Caki2 (cell line): ENCODE measurements at places on chromosomes 4 and X.

DNA sequence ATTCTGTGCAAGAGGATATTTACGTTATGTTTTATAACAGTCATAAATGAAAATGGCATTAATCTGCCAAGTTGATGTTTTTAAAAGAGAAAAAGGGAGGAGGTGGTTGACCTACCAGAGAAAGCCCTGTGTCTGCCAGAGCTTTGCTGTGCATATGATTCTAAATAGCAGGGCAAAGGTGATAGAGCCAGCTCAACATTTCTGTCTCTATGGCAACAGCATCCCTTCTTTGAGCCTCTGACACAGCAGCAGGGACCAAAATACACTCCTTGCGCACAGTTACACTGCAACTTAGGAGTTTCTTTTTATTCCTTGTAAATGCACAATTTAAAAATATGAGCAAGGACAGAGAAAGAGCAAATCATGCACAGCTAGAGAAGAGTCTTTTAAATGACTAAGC lies 133.3 kb upstream of the RAI2 start:
- no peak for DNase-seq

GRCh38 chrX:1283741-1284140 lies 15.1 kb downstream of the CSF2RA start:
- no peak for DNase-seq

DNA sequence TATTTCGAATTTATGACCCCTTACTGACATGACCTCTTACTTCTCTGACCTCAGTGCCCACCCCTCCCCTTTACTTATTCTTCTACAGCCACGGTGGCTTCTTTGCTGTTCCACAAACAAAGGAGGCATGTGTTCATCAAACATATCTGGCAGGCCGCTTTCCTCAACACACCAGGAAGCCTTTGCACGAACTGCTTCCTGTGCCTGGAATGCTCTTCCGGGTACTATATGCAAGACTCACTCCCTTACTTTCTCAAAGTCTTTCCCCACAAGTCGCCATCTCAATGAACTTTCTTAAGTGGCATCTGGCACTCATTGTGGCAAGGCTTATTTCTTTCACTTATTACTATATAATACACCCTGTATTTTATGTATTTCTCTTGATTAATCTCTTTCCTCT lies 351.5 kb upstream of the DDX53 start:
- DNase-seq: no peak

DNA sequence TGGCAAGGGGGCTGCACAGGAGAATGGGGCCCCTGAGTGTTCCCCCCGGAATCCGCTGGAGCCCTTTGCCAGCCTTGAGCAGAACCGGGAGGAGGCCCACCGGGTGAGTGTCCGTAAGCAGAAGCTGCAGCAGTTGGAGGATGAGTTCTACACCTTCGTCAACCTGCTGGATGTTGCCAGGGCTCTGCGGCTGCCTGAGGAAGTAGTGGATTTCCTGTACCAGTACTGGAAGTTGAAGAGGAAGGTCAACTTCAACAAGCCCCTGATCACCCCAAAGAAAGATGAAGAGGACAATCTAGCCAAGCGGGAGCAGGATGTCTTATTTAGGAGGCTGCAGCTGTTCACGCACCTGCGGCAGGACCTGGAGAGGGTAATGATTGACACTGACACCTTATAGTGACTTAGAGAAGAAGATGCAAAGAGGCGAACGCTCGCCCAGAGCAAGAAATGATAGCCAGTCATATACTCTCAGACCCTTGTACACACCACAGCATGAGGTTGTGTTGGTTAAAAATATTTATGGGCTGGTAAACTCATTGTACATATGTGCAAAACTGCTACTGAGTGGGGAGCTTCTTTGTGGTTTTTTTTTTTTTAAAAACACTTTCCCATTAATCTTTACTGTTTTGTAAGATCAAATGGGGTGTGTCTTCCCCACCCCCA lies 52.5 kb downstream of the JADE1 start:
- DNase-seq: no peak

DNA sequence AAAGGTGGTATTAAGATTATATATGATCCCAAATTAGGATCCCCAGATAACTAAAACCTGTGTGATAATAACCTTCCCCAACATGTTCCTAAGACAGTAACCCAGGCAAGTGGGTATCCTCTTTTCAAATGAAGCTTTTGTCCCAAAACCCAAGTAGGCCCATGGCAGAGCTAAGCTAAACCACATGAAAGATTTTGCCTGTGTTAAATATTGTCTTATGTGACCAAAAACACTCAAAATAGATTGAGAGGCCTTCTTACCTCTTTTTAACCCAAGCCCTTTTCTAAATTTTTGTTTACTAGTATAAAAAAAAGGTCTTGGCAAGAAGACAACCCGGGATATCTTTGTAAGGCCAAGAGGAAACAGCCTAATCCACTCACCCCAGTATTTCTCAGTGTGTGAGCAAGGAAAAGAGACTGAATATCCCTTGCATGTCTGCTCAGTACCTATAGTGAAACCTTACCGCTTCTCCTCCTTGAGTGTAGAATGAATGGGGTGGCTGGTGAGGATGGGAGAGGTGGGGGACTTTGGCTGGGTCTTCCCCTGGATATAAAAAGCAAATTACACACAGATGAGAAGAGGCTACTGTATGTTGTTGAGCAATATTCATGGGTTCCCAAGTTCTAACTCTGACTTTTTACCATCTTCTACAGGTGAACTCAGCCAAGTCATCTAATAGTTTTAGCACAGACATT lies 188.8 kb upstream of the BMP3 start:
- no peak for DNase-seq

DNA sequence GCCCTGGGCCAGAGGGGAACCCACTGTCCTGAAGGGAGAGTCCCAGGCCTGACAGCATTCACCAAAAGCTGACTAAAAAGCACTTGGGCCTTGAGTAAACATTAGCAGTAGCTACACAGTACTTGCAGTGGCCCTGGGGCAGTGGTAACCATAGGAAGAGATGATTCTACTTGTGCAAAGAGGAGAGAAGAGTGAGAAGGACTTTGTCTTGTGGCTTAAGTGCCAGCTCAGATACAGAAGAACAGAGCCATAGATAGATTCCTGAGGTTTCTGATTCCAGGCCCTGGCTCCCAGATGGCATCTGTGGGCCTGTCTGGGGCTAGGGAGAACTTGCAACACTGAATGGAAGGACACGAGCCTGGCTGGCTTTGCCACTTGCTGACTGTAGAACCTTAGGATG lies 100.5 kb downstream of the PTCHD1 start:
- no peak for DNase-seq

DNA sequence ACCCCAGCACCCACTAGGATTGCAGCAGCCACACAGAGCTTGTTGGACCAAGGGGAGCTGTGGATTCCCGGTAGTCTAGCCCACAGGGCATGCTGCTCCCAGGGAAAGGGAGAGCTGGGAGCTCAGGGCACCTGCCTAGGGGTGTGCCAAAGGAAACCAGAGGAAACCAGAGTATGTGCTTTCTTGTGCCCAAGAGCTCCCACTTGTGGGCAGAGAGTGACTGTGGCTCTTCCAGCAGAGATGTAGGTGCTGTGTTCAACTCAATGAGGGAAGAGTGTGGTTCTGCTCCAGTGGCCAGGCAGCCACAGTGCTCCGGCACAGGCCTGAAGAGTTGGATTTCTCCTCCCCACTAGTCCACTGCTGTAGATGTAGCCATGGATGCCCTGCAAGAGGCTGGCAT lies 1050.0 kb upstream of the INTU start:
- no peak for DNase-seq

- DNase-seq: no peak
Observed at GRCh38 chr4:93649828-93650227, 178.7 kb upstream of the ATOH1 start.

GRCh38 chr4:136476753-136477152 lies 1055.5 kb downstream of the PCDH18 start:
- DNase-seq: no peak

DNA sequence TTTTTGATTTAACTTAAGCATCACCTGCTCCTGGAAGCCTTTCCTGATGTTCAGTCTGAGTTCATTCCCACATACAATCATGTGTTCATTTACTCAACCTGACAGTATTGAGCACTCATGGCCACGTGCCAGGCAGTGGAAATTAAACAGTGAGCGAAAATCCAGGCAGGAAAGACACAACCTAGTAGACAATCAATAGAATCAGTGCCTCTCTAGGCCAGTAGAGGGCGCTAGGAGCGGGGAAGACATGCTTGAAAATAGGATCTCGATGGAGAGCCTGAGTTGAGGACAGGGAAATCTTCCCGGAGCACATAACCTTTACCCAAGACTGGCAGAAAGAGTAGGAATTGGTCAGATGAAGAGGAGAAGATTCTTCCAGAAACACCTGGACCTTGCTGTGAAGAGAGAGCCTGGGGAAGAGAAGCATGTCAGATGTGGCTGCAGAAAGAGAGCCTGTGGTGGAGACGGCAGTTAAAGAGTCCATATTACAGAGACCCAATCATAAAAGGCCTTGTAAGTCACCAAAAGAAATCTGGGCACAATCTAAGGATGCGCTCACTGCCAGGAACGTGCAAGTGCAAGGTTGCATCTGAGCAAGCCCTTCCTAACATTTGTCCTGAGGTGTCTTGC lies 103.5 kb downstream of the LDB2 start:
- DNase-seq: peak; percentile 1

- no peak for DNase-seq
Observed at GRCh38 chr4:79442422-79442821, 34.4 kb upstream of the GK2 start.

GRCh38 chrX:118189000-118189399 lies 72.4 kb upstream of the KLHL13 start:
- DNase-seq: no peak

GRCh38 chr4:146033149-146033548 lies 94.5 kb upstream of the ZNF827 start:
- peak; percentile 39 for DNase-seq

DNA sequence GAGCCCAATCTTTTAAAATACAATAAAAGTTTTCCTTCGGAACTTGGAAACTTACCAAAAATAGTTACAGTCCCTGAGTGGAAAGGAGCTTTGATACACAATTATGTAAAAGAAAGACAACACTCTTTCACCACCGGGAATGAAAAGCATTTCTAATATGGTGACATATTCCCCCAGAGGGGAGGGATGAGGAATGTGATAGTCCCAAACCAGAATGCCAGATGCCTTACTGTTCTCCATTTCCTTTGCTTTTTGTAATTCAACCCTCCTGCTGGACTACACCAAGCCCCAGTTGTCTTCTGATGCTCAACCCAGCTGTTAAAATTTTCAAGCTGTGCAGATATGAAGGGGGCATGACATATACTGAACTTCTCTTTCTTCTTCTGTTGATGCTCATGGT lies 4.1 kb downstream of the PRIMPOL start:
- DNase-seq: no peak

- no peak for DNase-seq
Observed at GRCh38 chr4:108054025-108054638, 64.4 kb downstream of the HADH start.

GRCh38 chr4:174512745-174513144 lies 9.5 kb downstream of the HPGD start:
- DNase-seq: no peak

GRCh38 chr4:139921429-139922184 lies 232.4 kb downstream of the MAML3 start:
- no peak for DNase-seq

- no peak for DNase-seq
Observed at GRCh38 chrX:66074920-66075879, 35.3 kb upstream of the VSIG4 start.

GRCh38 chr4:38180456-38180855 lies 220.3 kb downstream of the PTTG2 start:
- no peak for DNase-seq

DNA sequence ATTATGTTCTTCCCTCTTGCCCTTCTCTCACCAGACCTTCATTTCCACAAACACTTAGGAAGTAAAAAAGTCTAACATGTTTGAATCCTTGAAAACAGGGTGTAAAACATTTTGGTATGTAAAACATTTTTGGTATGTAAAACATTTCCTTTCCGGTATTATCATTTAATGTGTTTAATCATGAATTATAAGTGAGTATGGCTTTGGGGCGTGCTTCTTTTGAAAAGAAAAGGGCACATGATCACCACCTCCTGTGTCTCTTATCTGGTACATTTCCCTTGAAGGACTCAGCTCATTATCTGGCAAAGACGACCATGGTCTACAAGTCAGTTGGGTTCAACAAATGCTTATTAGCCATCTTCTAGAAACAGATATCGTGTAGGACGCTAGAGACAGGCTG lies 283.6 kb downstream of the FRMPD4 start:
- no peak for DNase-seq

- no peak for DNase-seq
Observed at GRCh38 chr4:95643627-95644026, 94.9 kb upstream of the UNC5C start.

GRCh38 chrX:31213941-31214340 lies 142.1 kb upstream of the FTHL17 start:
- no peak for DNase-seq

DNA sequence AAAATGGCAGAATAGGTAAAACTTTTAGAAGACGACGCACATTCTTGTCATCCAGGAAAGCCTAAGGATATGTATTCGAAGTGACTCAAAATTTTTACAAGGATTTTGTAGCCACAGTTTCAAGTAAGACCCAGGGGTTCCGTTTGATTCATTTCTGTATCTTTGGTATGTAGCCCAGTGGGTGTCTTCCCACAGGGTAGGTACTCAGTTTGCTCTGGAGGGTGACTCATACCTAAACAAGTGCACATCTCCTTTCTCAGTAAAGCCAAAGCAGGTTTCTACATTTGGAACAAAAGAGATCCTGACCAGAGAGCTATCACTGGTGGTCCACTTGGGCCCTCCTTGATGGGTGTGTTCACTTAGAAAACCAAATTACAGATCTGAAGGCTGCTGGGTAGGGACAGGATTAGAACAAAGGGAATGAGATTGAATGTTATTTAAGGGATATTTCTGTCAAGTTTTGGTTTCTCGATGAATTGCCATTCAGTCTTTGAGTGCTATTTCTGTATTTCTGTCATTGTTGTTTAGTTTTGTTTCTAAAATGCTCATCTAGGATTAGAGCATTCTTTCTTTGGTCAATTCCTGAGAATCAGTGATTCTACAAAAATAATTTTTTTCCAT lies 56.1 kb downstream of the PLS3 start:
- DNase-seq: no peak

GRCh38 chrX:150680974-150681373 lies 12.2 kb upstream of the MTMR1 start:
- peak; percentile 7 for DNase-seq

DNA sequence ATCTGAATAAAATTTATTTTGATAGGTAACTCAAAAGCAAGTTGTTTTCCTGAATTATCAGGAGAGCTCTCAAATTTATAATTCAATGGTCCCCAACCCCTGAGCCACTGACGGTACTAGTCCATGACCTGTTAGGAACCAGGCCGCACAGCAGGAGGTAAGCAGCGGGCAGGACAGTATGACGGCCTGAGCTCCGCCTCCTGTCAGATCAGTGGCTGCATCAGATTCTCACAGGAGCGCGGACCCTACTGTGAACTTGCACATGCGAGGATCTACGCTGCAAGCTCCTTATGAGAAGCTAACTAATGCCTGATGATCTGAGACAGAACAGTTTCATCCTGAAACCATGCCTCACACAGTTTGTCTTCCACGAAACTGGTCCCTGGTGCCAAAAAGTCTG lies 37.9 kb upstream of the SEC24B start:
- DNase-seq: no peak
